ENCODE measurements at places on chromosomes 5 and 9.

DNA sequence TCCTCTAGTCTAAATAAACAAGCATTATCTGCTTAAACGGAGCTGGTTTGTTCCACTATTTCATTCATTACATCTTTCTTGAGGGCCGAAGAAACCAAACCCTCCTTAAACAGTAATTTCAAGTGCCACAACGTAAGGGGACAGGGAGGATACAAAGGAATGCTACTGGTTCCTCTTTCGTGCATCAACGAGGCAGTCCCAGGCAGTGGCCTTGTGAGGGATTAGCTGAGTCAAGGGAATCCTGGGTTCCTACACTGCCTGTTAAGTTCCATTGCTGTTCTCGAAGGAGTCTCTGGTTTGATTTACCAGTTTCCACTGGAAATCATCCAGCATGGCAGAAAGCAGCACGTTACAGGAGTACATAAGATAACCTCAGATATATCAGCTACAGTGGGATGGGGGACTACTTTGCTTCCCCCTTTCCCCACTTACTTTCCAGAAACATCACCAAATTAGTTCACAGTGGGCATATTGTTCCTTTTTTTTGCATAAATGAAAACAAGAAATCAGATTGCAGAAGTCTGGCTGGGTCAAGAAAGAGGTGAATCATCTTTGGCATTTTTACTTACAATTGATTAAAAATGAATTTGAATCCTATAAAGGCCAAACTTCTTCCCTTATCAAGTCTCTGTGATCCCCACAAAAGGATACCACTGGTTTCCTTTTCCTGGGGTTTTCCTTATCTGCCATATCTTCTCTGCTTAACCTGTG is 2.5 kb upstream of the RANBP3L start:
- DNase-seq = no peak

GRCh38 chr5:153340139-153340538 is 150.3 kb upstream of the GRIA1 start:
- DNase-seq = no peak

- no peak for DNase-seq
These were observed 68.2 kb upstream of the OLFM1 start for GRCh38 chr9:135019224-135019623.

GRCh38 chr5:120435129-120435528 is 29.0 kb upstream of the PRR16 start:
- no peak for DNase-seq

- no peak for DNase-seq
These were observed 83.1 kb downstream of the EDIL3 start for GRCh38 chr5:84301535-84301934.

- DNase-seq = no peak
These were observed 42.8 kb upstream of the TNFSF8 start for GRCh38 chr9:114973216-114973615.

- no peak for DNase-seq
These were observed 6.3 kb upstream of the GZMA start for GRCh38 chr5:55096182-55096581.

DNA sequence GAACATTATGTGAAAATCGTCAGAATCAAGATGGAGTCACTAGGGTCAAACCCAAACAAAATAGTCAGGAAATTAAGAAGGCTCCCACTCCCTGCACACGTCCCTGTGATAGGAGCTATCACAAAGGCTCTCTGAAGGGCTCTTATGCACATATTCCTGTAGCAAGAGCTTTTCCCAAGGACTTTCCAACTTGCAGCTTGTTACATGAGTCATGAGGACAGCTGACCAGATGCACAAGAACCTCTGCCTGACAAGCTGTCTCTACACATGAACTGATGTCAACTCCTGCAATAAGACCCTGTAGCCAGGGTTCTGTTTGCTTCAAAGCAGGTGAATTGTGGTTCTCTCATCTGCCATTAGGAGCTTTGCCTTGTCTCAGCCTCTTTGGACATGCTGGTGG is 122.4 kb downstream of the OLFM1 start:
- DNase-seq = no peak

DNA sequence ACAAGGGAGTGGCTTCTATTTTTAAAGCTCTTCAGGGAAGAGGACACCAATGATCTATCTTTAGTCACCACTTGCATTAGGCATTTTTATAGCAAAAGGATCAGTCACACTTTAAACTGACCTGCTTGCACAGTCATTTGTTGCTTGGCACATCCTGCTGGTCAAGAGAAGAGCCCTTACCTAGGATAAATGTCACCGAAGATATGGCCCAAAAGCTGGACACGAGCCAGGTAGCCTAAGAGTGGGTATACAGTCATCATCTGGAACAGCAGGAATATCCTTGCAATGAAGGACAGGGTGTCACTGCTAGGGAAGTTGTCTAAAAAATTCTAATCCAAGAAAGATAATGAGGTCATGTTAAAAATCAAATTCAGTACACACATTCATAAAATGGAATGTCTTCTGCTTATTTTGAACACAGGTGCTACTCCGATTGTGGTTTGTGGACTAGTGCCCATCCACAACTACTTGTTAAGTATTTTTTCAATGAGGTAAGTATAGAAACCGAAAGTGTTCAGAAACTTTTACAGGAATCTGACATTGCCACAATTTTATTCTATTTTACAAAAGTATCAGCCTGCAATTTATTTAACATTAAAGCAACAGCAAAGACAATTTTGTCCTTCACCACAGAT is 78.4 kb downstream of the SLC38A9 start:
- no peak for DNase-seq

- DNase-seq = no peak
These were observed 51.0 kb downstream of the ADAMTS2 start for GRCh38 chr5:179294131-179294780.

GRCh38 chr9:109229682-109230081 is 62.6 kb upstream of the FRRS1L start:
- DNase-seq = no peak

DNA sequence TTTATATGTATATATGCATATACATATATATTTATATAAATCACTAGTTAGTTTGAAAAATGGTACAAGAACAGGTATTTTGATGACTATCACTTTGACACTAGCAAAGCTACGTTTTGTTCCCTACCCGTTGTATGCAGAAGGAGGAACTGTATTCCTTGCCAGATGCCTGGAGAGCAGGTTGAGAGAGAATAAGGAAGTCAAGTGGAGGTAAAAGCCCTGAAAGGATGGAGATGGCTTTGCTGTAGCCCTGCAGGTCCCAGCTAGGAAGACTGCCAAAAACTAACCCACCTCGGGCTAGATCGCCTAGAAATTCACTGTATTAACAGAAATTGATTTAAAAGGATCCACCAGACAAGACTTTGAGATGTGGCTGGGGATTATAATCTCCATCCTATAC is 229.3 kb downstream of the RFX3 start:
- no peak for DNase-seq

DNA sequence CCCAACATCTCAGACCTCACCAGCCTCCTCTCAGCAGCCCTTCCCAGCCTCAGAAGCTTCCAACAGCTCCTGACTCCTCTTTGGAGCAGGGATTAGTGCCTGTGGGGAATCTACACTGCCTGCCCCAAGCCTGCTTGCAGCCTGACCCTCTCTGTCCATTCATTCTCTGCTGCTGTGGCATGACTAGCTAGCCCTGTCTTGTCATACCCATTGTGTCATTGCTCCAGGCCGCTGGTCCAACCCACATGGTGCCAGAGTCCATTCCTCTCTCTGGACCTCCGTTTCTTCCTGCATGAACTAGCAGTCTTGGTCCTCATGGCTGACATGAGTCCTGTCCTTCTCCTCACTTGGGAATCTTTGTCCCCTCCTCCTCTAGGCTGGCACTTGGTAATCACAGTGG is 12.8 kb upstream of the RXRA start:
- DNase-seq = no peak

DNA sequence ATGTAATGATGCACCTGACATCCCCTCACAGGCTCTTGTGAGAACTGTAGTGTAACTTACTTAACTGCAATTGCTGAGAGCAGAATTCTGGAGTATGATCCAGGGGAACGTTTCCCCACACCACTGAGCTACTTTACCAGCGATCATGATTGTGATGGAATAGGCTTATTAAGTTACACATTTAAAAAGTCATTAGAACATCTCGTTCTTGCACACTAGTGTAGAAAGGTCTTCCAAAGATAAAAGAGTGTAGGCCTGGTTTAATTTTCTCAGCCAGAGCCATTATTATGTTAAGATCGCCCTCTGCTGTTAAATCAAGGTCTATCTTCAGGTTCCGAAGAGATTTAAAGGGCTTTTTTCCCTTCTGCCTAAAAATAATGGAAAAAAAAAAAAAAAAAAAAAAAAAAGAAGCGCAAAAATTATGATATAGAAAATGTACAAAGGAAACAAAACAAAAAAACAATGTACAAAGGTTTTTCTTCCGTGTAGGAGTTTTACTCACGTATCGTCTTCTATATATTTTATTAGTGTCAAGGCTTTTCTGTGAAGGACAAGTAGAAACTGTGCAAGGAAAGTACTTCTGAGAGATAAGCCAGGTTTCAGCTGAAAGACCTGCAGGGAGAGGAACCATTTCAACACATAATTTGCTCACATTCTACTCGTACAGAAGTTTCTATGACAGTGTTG is 18.6 kb upstream of the MOB3B start:
- DNase-seq = no peak

DNA sequence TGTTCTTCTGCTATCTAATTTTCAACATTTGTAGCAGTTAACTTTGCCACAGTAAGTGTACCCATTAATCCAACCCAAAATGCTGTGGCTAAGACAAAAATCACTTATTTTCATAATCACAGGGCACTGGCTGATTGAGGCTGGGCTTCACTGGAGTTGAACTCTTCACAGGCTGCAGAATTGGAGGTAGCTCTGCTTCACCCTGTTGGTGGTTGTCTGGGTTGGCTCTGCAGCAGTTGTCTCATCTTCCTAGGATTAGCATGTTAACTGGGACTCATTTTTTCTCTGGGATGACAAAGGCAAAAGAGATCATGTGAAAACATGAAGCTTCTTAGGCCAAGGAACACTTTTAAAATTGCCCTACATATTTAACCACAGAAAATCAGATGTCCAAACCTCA is 518.9 kb downstream of the TLR4 start:
- DNase-seq = no peak

GRCh38 chr5:171226864-171227263 is 82.2 kb upstream of the TLX3 start:
- DNase-seq = no peak

DNA sequence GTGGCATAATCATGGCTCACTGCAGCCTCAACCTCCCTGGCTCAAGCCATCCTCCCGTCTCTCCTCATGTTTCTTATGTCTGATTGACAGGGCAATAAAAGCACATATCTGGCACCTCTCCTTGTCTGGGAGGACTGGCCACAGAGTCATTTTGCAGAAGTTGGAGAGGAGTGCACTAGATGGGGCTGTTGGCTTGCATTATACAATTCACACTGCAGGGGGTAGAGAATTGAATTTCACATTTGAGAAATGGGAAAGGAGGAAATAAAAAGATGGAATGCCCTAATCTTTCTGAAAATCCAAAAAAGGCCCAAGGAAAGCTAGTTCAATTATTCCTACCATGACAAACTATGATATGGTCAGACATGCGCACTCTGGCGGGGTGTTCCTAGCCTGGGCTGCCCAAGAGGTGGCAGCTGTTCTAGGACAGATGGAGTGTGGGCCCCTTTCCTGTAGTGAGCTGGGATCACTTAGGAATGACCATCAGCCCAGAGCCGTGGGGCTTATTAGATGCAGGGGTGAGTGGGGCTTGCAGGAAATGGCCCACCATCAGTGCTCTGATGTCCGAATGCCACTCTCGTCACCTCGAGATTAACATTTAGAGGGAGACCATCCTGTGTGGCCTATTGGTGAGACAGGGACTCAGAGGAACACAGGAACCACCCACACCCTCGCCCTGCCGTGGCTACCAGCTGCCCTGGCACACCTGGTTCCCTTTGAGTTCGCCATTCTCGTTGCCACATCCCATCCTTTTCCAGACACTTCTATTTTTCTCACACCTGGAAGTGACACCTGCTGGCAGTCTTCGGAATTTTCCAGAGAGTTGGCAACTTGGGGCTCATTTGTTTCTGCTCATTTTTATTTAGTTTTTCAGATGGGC is 21.8 kb upstream of the ANKRD18A start:
- DNase-seq = peak; percentile 49

DNA sequence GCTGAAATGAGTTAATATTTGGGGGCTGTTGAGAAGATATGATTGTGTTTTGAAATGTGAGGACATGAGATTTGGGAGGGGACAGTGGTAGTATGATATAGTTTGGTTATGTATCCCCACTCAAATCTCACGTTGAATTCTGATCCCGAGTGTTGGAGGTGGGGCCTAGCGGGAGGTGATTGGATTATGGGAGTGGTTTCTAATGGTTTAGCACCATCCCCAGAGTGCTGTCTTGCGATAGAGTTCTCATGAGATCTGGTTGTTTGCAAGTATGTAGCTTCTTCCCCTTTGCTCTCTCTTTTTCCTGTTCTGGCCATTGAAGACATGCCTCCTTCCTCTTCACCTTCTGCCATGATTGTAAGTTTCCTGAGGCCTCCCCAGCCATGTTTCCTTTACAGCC is 386.0 kb downstream of the ARRDC3 start:
- no peak for DNase-seq

- DNase-seq = no peak
These were observed 3.0 kb downstream of the CMYA5 start for GRCh38 chr5:79692596-79692995.

DNA sequence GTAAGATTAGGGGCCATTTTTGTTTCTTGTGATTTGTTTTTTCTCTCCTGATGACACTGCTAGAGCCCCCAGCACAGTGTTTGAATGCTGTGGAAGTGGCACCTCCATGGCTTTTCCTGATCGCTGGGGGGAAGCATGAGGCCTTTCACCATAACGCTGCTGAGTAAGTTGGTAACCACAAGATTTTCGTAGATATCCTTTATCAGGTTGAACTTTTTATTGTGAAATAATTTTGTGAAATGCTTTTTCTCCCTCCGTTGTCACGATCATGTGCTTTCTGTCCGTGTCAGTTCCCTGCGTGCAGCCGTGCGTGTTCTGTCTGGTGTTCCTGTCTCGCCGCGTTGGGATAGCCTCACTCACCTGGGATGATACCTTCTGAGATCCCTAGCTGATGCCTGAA is 59.4 kb downstream of the EHMT1 start:
- DNase-seq = no peak

DNA sequence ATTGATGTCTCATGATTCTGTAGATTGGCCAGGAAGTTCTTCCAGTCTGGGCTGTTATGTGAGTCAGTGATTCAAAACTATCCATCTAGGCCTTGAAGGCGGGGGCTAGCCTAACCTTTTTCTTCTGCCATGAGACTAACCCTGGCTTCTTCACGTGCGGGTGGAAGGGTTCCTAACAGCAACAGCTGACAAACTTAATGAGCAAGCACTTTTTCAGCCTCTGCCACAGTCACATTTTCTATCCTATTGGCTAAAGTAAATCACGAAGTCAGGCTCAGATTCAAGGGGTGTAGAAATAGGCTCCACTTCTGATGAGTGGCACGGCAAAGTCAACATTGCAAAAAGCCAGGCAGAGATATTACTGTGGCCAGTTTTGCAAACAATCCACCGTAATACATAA is 68.4 kb downstream of the STK32A start:
- no peak for DNase-seq

- DNase-seq = no peak
These were observed 63.1 kb upstream of the FAM174A start for GRCh38 chr5:100472091-100472490.

DNA sequence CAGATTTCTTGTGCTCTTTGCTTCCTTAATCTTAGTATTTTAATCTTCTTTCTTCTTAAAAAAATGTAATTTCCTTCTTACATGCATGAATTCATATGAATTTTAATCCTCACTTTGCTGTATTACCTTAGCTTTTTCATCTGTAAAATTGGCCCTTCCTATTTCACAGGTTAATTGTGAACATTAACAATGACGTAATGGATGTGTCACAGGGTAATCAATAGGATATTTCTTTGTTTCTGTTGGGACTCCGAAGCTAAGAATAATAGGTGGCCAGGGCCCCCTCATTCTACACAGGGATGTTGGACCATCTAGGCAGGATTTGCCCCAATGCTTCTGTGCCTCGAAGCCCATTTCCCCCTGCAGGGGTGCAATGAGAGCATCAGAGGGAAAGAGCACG is 187.4 kb upstream of the NFIB start:
- DNase-seq = no peak
